Subcutaneous adipose tissue (tissue), 4 donors: ENCODE measurements at places on chromosomes 16 and 17. TPM values are rescaled to one million over a fixed set of nuclear protein-coding genes. Genes with fewer than 3 reads are reported as not detected.

Gene AOC3
- 120 TPM for total RNA-seq

Gene GAST
- total RNA-seq = not detected

Gene ITGAL
- total RNA-seq = 16.5 TPM

Gene TPSAB1
- 116 TPM for total RNA-seq

Gene JPH3
- total RNA-seq = not detected

Gene TUBG1
- 35.8 TPM for total RNA-seq

Gene SBK1
- not detected for total RNA-seq

Gene APOBR
- 1.7 TPM for total RNA-seq

Gene SPEM1
- total RNA-seq = not detected

Gene CCL17
- total RNA-seq = not detected

Gene TNFRSF17
- not detected for total RNA-seq

Gene ZPBP2
- total RNA-seq = not detected

Gene SLC9A5
- total RNA-seq = 2.3 TPM

Gene GNGT2
- not detected for total RNA-seq

Gene TUBD1
- total RNA-seq = 11.0 TPM

Gene DPEP2NB
- not detected for total RNA-seq

Gene KRTAP4-4
- not detected for total RNA-seq

Gene HAS3
- 1.1 TPM for total RNA-seq

Gene BOLA2
- 30.8 TPM for total RNA-seq

Gene KRT20
- not detected for total RNA-seq

Gene DCUN1D3
- total RNA-seq = 34.8 TPM

Gene CCL7
- not detected for total RNA-seq

Gene KRT32
- total RNA-seq = not detected

Gene ZNF385C
- total RNA-seq = not detected

Gene MOSMO
- 33.4 TPM for total RNA-seq

Gene KRT222
- total RNA-seq = 0.82 TPM

Gene PMP22
- total RNA-seq = 260 TPM

Gene PSMC3IP
- 1.1 TPM for total RNA-seq

Gene RAP1GAP2
- 3.3 TPM for total RNA-seq

Gene KRT34
- not detected for total RNA-seq

Gene CTRB2
- not detected for total RNA-seq

Gene MPP3
- 122 TPM for total RNA-seq

Gene ALOX12
- not detected for total RNA-seq

Gene PRSS53
- total RNA-seq = 1.6 TPM

Gene LDAF1
- total RNA-seq = 104 TPM

Gene ABI3
- total RNA-seq = 8.5 TPM

Gene SNAI3
- 0.94 TPM for total RNA-seq

Gene PRAC1
- not detected for total RNA-seq

Gene SYNGR2
- 46.3 TPM for total RNA-seq

Gene CASKIN1
- total RNA-seq = not detected

Gene MAP2K6
- 6.0 TPM for total RNA-seq

Gene NEUROD2
- not detected for total RNA-seq

Gene KRTAP2-1
- not detected for total RNA-seq

Gene ELMO3
- 0.98 TPM for total RNA-seq

Gene ARHGAP44
- total RNA-seq = 2.2 TPM

Gene SEPTIN12
- total RNA-seq = not detected

Gene HP
- 69.1 TPM for total RNA-seq

Gene SLC52A1
- total RNA-seq = not detected

Gene ALOX15B
- 7.3 TPM for total RNA-seq

Gene SLC5A11
- not detected for total RNA-seq

Gene MRPL45
- 38.8 TPM for total RNA-seq

Gene SLC47A1
- 9.2 TPM for total RNA-seq
